Activated naive CD4-positive, alpha-beta T cell (primary cell): ENCODE measurements at places on chromosomes 1 and 21.

DNA sequence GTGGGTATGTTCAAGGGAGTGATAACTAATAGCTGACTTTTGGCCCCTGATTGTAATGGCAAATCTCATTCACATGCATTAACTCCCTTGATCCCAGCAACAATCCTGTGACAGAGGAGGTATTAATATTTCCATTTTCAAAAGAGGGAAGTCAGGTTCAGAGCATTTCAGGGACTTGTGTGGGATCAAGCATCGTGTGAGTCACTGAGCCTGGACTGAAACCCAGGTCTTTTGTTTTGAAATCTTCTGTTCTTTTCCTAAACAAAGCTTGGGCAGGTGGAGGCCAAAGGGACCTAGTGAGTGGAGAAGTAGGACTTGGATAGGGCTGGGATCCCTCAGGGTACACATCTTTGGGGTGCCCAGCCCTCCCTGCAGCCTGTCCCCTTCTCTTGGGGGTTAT lies 37.9 kb downstream of the ETNK2 start:
- DNase-seq: no peak

DNA sequence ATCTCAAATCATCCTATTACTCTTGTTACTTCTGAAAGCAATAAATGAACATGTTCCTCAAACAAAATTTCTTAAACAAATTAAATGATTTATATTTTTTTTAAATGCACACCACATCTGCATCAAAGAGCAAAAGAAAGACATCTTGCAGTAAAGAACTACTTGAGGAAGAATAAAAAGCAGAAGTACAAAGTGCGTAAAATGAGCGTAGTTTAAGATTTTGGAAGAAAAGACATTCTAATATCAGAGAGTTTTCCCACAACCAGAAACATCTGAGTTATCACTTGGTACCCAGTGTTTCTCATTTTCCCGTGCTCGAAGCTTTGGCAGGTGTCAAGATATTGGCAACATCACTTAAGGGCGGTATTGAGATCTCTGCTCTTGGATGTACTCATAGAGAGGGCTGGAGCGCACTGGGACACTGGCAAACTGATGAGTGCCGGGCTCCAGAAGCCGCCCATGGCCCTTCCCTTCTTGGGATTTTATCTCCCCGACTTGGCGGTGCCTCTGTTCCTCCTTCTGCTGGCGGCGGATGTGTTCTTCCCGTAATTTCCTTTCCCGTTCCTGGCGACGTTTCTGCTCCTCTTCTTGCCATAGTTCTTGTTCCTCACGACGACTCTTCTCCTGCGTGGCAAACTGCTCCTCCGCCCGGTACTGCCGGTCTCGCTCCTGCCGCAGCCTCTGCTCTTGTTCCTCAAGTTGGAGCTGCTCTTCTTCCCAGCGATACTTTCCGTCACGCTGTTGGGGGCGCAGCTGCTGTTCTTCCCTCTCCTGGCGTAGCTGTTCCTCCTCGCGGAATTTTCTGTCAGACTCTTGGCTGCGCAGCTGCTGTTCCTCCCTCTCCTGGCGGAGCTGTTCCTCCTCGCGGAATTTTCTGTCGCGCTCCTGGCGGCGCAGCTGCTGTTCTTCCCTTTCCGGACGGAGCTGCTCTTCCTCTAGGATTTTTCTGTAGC lies 7.9 kb downstream of the TCHH start:
- no peak for DNase-seq

DNA sequence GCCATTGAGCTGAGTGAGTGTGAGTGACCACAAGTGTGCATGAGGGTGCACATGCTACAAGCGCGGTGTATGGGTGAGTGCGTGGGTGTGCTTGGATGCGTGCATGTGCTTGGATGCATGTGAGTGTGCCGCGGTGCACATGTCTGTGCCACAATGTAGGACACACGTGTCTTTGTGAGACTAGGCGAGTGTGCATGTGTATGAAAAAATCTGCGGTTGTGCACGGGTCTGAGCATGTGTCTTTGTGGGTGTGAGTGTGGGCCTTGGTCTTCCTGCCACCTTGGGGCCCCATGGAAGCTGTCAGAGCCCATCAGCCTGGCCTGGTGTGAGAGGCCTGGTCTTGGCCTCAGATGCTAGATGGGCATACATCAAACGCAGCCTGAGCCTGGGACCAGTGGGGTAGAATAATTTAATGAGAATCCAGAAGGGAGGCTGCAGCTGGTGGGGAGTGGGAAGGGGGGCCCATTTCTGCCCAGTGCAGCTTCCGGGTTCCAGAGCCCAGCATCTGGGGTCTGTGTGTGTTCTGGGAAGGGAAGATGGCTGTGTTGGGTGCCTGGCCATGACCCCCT lies 103.9 kb upstream of the SLC2A1 start:
- DNase-seq: no peak

DNA sequence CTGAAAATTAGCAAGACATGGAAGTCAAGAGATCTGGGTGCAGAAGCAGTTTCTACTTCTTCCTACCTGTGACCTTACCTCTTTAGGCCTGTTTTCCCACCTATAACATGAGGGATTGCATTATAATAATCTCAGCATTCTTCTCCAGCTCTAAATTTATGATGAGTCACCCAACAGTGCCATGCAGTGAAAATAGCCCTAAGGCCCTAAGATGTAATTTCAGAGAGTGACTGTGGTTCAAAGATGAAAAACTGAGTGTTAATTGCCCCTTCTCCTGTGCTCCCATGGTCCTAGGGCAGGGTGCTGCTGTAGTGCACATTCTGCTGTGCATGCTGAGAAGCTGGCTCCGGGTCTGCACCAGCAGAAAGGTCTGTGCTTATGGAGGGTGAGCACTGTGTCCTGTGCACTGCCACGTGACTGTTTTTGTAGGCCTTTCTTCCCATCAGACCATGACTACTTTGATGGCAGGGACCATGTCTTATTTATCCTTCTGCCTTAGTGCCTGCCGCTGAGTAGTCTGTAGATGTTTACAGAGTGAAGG lies 29.7 kb downstream of the JUN start:
- DNase-seq: no peak

GRCh38 chr1:205687242-205687641 lies 6.9 kb upstream of the SLC45A3 start:
- DNase-seq: no peak

DNA sequence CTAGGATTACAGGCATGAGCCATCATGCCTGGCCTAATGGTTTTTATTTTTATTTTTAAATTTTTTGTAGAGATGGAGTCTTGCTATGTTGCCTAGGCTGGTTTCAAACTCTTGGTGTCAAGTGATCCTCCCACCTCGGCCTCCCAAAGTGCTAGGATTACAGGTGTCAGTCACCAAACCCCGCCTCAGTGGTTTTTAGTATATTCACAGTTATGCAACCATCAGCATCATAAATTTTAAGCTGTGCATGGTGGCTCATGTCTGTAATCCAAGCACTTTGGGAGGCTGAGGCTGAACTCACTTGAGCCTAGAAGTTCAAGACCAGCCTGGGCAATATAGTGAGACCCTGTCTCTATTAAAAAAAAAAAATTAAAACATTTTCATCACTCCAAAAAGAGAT lies 28.6 kb downstream of the PIK3CD start:
- DNase-seq: no peak

GRCh38 chr1:179337288-179337687 lies 28.5 kb upstream of the AXDND1 start:
- DNase-seq: no peak

DNA sequence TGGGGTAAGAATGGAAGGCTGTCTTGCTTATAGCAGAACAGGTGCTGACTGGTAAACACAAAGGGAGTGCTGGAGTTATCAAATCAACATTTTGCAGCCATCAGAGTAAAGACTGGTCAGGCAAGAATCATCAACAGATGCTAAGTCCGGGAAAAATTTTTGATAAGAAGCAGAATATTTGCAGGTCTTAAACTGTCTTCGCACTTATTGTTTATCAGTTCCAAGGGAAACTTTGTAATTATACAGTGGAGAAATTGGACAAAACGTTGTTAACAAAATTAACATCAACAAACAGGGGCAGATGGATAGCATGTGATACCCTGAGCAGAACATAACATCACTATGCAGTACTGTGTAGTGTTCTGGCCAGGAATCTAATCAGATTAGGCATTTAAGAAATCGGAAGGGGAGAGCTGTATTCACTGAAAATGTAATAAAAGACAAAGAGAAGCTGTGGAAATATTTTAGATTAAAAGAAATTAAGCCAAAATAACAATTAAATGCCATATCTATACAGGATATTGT lies 127.1 kb downstream of the DAB1 start:
- no peak for DNase-seq

GRCh38 chr21:42534421-42535378 lies 21.0 kb downstream of the SLC37A1 start:
- no peak for DNase-seq
